ENCODE measurements at places on chromosomes 4 and X.

GRCh38 chrX:31423609-31424189 is 351.9 kb upstream of the FTHL17 start:
- peak; percentile 10 for DNase-seq

GRCh38 chr4:126265888-126266287 is 951.1 kb downstream of the FAT4 start:
- no peak for DNase-seq

GRCh38 chr4:37452952-37453280 is 208.4 kb downstream of the NWD2 start:
- peak; percentile 55 for DNase-seq

DNA sequence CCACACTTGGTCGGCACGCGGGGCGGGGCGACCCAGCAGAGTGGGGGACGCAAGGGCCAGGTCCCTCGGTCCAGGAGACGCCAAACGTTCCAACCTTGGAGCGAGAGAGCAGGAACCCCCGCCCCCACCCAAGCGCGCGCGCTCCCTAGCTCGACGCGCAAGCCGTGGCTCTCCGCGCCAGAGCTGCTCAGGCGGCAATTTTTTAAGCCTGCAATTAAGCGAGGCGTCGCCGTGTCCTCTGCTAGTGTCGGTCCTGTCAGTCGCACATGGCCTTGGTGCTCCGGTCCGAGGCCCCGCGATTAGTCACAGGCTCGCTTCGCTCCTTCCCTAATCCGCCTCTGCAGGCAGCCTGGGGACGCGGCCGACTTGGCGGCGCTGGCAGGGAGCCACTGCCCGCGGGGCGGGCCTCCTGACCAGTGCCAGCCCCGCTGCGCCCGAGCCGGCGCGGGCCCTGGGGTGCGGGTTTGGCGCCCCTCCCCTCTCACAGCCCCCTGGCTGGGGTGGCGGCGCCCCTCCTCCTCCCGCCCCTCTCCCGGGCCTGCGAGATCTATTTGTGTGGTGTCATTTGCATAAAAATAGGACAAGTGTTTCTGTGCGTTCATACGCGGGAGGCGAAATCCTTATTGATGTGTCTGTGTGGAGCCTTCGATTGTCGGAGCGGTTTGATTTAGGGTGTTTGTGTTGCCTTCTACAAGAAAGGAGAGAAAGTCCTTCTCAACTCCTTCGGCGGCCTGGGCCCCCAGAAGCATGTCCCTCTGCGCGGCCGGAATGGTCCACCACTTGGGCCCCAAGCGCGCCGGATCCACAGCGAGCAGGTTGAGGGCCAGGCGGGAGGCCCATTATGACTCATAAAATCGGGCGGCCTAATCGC is 9.8 kb upstream of the BCOR start:
- no peak for DNase-seq

Measured in glomerular endothelial cell (primary cell).